Colonic mucosa (tissue), 4 donors: ENCODE measurements at places on chromosomes 2 and 18. TPM values are rescaled to one million over a fixed set of nuclear protein-coding genes. Genes with fewer than 3 reads are reported as not detected.

The BAZ2B gene
- total RNA-seq = 60.9 TPM

The SGPP2 gene
- total RNA-seq = 96.5 TPM

The NAPG gene
- total RNA-seq = 36.0 TPM

The SLC19A3 gene
- total RNA-seq = 19.6 TPM

DNA sequence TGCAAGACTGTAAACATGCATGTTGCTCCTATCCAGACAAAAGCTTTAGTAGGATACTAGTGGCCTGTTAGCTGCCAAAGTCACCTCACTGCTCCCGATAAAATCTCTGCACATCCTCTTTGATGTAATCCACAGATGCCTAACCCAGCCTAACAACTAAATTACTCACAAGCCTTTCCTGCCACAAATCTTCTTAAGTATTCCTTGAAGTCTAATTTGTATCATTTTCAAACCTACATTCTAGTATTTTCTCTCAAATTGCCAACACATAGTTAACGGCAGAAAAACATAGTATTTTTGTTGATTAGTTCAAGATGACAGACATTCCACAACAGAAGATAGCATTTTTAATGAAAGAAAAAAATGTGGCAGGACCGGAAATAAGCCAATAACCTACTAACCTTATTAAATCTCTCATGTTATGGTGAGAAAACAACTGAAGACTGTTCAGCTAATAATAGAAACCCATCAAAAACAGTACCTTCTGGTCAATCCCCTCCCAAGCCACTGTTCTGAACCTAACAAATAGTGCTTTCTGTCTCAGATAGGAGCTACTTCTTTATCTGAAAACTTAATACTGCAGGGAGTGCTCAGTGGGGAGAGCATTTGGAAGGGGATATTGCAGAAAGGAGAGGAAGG lies at the start of gene MPP4:
TSS of gene MPP4 (minus strand) at position 57 of the 639 bp plus-strand sequence. CDS start 4,690 bp downstream, outside the sequence.
- DNase-seq = no peak

DNA sequence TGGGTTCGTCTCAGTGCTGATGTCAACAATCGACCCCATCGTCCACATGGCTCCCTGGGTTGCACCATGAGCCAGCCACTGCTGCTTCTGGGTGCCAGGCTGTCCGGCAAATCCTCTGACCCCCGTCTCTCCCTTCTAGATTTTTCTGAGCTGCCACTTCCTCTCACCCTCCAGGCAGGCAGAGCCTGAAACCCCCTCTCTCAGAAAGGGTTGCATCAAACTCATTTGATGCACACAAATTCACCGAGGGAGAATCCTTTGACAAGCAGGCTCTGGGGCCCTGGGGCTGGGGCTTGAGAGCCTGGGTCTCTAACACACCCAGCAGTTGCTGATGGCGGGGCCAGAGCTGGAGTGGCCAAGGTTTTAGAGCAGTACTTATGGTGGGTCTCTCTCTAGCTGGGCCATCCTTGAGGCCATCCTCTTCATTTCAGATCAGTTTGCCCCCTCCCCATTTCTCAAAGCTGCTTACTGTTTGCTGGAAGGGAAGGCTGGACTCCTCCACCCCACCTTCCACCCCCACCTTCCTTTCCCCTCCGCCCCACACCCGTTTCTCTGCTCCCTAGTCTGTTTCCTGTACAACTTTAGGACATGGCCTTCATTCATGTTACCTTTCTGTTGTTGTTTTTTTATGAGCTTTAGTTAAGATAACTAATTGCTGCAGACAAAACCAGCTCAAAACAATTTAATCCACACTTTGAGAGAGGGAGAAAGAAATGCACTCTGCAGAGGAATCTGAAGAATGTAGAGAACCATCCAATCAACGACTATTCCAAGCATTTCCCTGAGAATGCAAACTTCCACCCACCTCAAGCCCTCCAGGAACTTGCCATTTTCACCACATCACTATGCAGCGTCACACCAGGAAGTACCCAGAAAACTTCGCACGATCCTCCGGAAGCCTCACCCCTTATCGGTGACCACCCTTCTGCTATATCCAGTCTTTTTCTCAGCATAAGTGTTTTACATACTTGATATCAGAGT lies 69.5 kb downstream of the ARL4C start:
- DNase-seq = no peak

GRCh38 chr2:163347982-163348856 lies 387.6 kb downstream of the FIGN start:
- peak; percentile 46 for DNase-seq

GRCh38 chr2:218047536-218048225 lies 21.4 kb upstream of the RUFY4 start:
- no peak for DNase-seq

GRCh38 chr2:24466871-24467870 lies 23.9 kb upstream of the NCOA1 start:
- DNase-seq = no peak

- peak; percentile 31 for DNase-seq
Observed at GRCh38 chr2:1728821-1729220, 15.5 kb downstream of the PXDN start.

DNA sequence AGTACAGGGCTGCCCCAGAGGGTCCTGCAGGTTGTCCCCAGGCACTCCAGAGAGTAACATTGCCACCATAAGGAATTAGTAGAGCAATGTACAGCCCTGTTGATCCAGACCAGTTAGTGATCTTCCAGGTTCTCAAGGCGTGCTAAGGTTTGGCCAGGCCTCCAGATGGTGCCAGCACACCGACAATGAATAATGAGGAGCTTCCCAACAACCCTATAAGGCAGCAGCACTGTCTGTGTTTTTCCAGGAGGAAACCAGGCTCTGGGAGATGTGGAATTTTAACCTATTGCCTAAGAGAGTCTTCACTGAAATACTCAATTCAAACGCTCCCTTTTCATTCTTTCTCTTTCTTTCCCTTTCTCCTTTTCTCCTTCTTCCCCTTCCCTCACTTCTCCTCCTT lies 122.1 kb downstream of the MGAT5 start:
- peak; percentile 43 for DNase-seq

GRCh38 chr18:76957384-76958355 lies 135.3 kb downstream of the ZNF236 start:
- DNase-seq = no peak

DNA sequence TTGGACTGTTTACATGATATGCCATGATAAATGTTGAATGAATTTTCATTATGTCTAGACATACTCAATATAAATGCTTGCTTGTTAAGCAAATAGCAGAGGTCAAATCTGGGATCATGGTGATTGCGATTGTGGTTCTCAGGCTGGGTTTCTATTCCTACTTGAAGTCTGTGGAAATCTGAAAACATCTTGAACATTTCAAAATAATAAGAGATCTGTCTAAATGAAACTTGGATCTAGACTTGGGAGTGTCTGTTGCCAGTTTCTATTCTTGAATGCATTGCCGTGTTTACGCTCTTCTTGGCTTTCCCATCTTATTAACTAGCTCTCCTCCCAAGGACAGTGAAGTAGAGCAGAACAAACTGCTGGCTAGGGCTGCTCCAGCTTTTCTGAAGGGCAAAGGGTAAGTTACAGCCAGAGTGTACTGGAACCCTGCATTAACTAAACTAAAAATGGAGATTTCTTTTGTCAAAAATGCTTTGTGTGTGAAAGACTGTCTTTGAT lies 127.7 kb downstream of the DTNA start:
- no peak for DNase-seq
